Fibroblast of skin of scalp (primary cell): ENCODE measurements at places on chromosomes 16 and 17.
A peak's percentile ranks its signal among the peaks of the same experiment; 100 is the strongest.

- DNase-seq: no peak
These were observed 45.3 kb downstream of the GRIN2A start for GRCh38 chr16:10136916-10137315.

DNA sequence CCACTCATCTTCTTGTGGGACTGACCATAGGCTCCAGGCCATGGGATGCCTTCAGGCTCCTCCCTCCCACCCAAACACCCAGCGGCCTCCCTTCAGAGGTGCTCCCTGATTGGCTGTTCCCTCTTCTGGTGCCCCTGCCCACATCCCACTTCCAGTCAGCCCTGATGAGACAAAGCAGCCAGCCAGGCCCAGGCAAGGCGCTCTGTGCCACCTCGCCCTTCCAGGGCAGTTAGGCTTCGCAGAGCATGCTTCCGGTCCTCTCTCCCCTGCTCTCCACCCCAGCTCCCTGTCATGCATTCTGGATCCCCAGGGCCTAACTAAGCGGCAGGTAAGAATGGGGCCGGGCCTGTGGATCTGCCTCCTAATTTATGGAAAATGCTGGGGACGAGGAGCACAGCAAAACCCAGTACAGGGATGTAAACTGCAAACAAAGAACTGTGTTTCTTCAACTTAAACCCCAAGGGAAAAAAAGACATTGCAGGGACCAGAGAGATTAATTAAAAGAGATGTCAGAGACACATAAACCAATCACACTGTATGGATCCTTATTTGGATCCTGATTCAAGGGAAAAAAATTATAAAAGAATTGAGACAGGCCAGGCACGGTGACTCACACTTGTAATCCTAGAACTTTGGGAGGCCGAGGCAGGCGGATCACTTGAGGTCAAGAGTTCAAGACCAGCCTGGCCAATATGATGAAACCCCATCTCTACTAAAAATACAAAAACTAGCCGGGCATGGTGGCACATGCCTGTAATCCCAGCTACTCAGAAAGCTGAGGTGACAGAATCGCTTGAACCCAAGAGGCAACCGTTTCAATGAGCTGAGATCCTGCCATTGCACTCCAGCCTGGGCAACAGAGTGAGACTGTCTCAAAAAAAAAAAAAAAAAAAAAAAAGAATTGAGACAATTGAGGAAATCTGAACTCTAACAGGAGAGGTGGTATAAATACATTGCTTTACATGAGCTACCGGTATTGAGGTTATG lies 26.0 kb downstream of the ZDHHC7 start:
- peak; percentile 96 for DNase-seq

DNA sequence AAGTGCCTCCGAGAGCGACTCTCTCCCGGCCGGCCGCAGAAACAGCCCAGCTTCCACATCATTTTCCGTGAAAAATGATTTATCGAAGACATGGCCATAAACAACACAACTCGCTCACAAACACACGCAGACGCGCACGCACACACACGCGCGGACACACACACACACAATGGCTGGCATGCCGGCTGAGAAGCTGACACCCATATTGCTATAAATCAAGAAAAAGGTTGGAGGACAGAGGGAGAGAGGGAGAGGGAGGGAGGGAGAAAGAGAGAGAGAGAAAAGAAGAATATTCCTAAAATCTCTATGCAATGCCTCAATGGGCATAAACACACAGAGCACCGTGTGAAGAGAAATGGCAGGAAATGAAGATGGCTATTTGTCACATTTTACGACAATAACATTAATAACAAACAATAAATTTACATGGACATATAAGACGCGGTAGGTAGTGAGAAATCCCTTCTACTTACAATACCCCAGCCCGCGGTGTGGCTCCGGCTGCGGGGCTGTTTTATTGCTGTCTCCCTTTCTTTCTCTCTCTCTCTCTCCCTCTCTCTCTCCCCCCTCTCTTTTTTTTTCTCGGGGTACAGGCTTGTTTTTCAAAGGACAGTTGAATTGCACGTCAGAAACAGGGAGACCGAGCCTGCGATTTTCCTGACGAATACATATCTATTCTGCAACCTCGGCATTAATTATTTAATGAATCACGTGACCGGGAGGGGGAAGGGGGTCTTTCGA lies 9.5 kb downstream of the HOXB4 start:
- DNase-seq: no peak

DNA sequence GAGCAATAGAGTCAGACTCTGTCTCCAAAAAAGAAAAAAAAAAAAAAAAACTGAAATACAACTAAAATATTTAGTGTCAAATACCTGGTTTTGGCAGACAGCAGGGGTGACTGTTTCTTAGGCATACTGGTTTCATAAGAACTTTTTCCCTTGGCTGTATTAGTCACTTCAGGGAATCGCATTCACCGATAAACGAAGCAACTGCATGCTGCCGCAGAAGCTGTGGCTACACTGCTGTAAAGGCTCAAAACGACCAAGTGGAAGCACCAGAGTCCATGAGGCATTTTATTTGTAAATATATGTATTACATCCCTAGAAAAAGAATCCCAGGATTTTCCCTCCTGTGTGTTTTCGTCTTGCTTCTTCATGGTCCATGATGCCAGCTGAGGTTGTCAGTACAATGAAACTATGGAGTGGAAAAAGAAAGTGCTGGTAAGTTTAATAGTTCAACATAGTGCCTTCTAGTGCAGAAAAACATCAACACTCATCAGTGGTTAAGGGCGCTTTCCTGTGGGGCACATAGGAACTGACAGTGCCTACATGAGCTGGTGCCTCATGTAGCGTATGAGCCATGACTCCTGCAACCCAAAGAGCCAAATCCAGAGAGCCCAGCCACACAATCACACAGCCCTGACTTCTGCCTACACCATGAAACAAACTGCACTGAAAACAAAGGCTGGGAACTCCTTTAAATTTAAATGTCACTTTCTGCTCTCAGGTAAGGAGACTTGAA lies 7.3 kb downstream of the RPS15A start:
- DNase-seq: no peak

DNA sequence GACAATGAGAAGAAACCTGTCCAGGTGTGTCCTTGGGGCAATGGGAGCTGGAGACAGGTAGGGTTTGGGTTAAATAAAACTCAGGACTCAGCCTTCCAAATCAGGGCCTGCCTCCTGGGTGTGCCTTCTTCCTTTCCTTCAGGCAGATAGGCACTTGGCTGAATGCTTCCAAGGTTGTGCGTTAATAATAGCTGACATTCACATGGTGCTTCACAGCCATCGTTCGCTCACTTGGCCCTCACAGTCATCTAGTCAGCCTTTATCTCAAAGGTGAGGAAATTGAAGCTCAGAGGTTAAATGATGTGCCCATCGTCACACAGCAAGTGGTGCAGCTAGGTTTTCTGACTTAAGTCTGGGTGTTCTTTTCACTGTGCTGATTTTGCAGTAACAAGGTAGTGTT lies 9.5 kb downstream of the NFE2L1 start:
- DNase-seq: no peak
